ENCODE measurements at places on chromosomes 5 and 9.
A peak's percentile ranks its signal among the peaks of the same experiment; 100 is the strongest.

DNA sequence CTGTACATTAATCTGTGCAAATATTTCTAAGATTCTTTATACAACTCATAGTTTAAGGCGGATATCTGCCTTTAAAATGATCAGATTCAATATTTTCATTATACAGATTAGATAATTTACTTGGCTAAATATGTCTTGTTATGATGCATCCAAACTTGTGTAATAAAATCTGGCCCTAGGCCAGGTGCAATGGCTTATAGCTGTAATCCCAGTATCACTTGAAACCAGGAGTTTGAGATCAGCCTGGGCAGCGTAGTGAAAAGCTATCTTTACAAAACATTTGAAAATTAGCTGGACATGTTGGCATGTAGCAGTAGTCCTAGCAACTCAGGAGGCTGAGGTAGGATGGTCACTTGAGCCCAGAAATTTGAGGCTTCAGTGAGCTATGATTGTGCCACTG, 2002.2 kb upstream of the ACO1 start:
- no peak for DNase-seq

GRCh38 chr5:120614531-120615180, 150.6 kb downstream of the PRR16 start:
- no peak for DNase-seq

DNA sequence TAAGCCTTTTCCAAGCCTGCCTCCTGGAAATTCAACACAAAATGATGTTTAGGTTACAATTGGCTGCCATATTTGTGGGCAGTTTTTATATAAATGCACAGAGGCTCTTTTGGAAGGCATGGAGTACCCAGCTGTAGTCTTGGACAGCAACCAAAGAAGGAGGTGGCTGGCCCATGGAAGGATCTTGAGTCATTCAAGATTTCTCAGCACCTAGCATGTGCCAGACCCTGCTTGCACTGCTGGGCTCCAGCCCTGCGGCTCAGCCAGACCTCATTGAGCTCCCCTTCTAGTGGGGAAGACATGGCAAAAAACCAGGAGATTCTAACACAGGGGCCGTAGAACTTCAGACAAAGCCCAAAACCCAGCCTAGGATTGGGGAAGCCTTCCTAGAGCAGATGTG, 22.1 kb downstream of the JADE2 start:
- DNase-seq, result no peak

- no peak for DNase-seq
These were observed 74.5 kb upstream of the MAP1B start for GRCh38 chr5:72032788-72033187.

DNA sequence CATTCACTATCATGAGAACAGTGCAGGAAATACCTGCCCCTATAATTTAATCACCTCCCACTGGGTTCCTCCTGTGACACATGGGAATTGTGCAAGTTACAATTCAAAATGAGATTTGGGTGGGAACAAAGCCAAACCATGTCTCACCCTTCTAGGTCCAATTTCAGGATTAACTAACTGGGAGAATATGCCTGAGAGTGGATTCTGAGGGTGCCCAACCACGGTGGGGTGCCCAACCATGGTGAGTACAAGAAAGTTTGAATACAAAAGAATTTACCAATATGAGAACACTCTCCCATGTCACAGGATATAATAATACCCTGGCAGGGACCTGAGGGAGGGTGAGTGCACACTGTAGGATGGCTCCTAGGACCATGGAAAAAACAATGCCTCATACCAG, 17.2 kb upstream of the GDA start:
- no peak for DNase-seq

DNA sequence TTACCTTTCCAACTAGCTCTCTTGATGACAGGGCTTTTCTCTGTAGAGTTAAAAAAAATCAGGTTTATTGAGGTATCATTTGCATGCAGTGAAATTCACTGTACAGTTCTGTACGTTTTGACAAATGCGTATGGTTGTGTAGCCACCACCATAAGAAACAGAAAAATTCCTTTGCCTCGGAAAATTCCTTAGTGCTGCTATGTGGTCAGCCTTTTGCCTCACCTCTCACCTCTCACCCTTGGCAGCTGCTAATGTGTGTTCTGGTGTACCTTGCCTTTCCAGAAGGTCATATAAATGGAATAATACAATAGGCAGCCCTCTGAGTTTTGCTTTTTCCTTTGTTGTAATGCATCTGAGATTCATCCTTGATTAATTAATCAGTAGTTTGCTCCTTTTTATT, 28.4 kb downstream of the PCSK5 start:
- no peak for DNase-seq

GRCh38 chr9:133090752-133091385, 29.1 kb downstream of the CEL start:
- DNase-seq, result no peak

DNA sequence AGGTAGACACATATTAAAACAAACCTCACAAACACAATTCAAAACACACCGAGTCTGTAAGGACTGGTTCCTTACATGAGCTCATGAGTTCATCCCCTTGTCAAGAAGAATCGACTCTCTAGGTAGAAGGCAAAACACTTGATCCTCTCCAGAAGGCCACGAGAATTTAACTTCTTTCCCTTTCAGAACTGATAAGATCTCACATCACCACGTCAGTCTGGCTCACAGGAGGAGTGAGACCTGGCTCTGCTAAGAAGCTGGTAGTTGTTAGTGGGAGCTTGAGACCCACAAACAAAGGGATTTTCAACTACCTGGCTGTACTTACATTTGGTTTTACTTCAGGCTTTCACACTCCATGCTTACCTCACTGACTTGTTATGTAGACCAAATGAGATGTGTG, 459.2 kb downstream of the ARHGEF28 start:
- no peak for DNase-seq

DNA sequence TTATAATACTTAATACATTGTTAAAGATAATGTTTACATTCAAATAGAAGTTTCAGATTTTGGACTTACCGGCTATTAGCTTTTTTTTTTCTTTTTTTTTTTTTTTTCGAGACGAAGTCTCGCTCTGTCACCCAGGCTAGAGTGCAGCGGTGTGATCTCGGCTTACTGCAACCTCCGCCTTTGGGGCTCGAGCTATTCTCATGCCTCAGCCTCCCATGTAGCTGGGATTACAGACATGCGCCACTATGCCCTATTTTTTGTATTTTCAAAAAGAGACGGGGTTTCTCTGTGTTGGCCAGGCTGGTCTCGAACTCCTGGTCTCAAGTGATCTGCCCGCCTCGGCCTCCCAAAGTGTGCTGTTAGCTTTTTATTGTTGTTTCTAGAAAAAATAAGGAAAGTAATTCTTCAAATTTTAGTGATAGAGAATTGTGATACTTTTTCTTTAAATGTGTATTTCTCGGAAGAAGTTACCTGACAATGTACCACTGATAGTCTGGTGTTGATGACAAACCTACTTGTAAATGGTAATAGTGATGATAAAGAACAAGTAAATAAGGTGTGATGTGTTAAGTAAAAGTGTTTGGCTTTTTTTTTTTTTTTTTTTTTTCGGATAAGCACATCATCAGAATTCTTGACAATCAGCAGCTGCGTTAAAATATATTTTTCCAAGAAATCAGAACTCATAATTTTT, 2.7 kb downstream of the CDC42SE2 start:
- DNase-seq, result peak; percentile 11

DNA sequence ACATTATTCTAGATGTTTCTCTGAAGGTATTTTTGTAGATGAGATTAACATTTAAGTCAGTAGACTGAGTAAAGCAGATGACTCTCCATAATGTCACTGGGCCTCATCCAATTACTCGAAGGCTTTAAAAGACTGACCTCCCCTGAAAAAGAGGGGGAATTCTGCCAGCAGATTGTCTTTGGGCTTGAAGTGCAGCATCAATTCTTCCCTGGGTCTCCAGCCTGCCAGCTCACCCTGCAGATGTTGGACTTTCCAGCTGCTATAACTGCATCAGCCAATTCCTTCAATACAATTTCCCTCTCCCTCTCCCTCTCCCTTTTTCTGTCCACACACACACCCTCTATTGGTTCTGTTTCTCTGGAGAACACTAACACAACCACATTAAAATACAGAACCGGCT, 472.8 kb downstream of the SPOCK1 start:
- no peak for DNase-seq

- DNase-seq, result peak; percentile 93
These were observed at the start of gene TLR4 for GRCh38 chr9:117704024-117704575. TSS of gene TLR4 (plus strand) at chr9:117704403. CDS start at chr9:117704473, 70 bp downstream.

GRCh38 chr5:120678279-120678678, 214.2 kb downstream of the PRR16 start:
- DNase-seq, result no peak

DNA sequence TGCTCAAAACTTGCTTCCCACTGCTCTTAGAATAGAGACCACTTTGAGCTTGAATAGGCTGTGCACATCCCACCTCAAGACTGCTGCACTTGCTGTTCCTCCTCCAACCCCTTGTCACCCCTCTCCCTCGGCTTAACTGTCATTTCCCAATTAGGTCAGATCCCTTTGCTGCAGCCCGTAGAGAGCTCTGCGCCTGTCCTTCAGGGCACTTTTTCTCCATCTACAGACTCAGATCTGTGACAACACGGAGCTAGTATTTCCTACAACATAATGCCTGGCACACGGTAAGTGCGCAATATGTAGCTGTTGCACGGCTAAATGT, 485 bp upstream of the HABP4 start:
- peak; percentile 65 for DNase-seq

DNA sequence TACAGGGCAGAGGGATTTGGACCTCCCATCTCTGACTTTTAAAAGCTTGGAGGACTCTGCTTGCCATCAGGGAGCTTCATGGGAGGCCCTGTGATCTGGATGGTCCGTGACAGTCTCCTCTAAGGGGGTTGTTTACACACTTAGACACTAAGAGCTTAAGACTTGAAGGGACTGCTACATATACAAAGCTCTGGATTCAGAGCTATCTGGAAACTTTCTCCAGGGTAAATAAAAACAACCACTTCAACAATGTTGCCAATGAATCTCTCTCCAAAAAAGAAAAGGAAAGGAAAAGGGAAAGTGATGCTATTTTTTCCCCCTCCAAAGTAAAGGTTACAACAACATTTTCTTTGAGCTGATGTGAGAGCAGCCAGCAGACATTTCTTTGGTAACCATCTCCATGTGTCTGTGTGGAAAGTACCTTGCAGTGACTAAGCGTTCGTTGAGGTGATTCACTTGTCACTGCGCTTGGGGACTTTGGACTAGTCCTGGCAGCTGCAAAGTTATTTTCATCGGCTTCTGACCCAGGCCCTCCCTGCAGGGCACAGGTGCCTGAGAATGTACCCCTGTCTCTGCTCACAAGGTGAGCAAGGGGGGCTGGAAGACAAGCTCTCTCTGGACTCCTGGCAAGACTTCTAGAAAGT, 262.1 kb upstream of the KLF4 start:
- DNase-seq, result no peak

- peak; percentile 75 for DNase-seq
These were observed 67.3 kb upstream of the ADRB2 start for GRCh38 chr5:148759101-148759500.

DNA sequence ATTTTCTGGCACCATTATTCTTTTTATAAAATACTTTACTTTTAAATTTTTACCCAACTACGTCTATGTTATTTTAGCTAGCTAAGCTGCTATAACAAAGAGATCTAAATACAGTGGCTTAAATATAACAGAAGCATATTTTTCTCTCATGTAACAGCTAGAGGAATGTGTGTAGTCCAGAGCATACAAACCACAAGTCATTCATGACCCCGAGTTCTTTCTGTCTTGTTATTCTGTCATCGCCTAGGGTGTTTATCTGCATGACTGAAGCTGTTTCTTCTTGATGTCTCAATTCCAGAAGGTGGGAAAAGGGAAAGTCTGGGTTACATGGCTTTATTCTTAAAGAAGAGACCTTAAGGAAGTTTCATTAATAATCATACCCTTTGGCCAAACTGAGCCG, 136.9 kb upstream of the RFX3 start:
- no peak for DNase-seq

GRCh38 chr9:30140407-30140806, 2244.0 kb upstream of the ACO1 start:
- no peak for DNase-seq

GRCh38 chr5:168481330-168481788, 4.9 kb upstream of the RARS1 start:
- no peak for DNase-seq

DNA sequence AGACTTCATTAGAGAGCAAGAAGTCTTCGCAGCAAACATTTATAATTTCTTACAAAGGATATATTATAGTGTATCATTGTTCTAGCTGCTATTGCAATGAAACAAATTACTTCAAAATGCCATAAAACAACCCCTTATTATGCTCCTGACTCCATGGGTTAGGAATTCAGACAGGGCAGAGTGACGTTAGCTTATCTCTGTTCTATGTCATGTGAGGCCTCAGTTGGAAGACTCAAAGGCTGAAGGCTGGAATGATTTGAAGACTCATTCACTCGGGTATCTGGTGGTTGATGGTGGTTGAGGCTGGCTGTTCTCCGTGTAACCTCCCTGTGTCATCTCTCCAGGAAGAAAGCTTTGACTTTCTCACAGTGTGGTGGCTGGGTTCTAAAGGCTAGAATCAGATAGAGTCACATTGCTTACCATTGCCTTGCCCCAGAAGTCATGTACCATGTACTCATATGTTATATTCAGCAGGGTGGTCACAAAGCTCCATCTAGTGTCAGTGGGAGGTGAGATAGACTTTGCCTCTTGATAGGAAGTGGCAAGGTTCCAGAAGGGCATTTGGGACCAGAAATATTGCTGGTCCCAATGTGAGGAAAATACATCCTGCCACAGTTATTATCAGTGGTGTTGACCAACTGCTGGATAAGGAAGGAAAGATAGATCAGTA, 226.9 kb downstream of the TMEM38B start:
- DNase-seq, result no peak

DNA sequence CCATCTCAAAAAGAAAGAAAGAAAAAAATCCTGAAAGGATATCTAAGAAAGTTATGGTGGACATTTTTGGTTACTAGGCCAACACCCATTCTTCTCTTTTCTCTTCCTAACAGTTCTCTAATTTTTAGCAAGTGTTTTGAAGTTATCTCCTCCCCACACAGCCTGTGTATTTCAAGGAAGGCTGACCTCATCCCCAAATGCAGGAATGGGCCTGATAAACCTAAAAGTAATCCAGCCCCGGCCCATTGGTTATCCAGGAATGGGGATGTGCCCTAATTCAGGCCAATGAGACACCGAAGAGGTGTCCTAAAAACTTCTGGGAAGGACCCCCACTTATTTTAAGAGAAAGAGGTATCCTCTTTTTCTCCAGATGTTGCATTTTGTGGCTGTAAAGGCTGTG, 46.6 kb downstream of the F2R start:
- no peak for DNase-seq

DNA sequence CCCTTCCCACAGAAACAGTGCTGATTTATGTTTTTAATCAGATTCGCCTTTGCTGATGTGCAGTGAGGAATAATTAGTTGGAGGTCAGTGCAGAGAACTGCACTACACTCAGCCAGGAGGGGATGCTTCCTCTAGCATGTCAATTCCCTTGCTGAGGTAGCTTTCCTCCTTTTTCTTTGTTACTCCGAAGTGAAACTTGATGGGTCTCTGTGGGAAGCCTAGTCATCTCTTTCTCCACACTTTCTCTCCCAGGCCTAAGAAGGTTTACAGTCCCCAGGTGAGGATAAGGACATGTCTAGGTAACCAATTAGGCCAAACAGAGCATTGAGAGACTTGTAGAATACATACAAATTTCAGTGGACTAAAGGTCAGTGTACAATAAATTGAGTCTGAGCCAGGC, 461.8 kb downstream of the KIF4B start:
- DNase-seq, result no peak
